ENCODE measurements at places on chromosomes 4 and X. TPM values are rescaled to one million over a fixed set of nuclear protein-coding genes. Genes with fewer than 3 reads are reported as not detected.

The FANCB gene
- total RNA-seq, result 3.2 TPM

The PAGE5 gene
- total RNA-seq, result not detected

The PPP2R2C gene
- 0.34 TPM for total RNA-seq

The GALNT7 gene
- 9.8 TPM for total RNA-seq

The RAB9A gene
- 30.7 TPM for total RNA-seq

The TRPC3 gene
- total RNA-seq, result 0.34 TPM

The HADH gene
- total RNA-seq, result 10.4 TPM

The PABPC1L2B gene
- not detected for total RNA-seq

All from bronchial smooth muscle cell (primary cell).